Gastrocnemius medialis (tissue), 4 donors: ENCODE measurements at places on chromosomes 5 and 9. TPM values are rescaled to one million over a fixed set of nuclear protein-coding genes. Genes with fewer than 3 reads are reported as not detected.

- DNase-seq, result no peak
Measured at GRCh38 chr9:76873056-76873792, 32.7 kb downstream of the PRUNE2 start.

EFNA5 gene
- total RNA-seq, result 0.15 TPM

GABRA6 gene
- not detected for total RNA-seq

PPP2R2B gene
- not detected for total RNA-seq

GRCh38 chr5:76470976-76471375 is 67.9 kb downstream of the IQGAP2 start:
- DNase-seq, result no peak

GRCh38 chr9:4861145-4861544 is 68.4 kb downstream of the RCL1 start:
- no peak for DNase-seq

- no peak for DNase-seq
Measured at GRCh38 chr5:131754363-131754762, 42.5 kb downstream of the FNIP1 start.

DNA sequence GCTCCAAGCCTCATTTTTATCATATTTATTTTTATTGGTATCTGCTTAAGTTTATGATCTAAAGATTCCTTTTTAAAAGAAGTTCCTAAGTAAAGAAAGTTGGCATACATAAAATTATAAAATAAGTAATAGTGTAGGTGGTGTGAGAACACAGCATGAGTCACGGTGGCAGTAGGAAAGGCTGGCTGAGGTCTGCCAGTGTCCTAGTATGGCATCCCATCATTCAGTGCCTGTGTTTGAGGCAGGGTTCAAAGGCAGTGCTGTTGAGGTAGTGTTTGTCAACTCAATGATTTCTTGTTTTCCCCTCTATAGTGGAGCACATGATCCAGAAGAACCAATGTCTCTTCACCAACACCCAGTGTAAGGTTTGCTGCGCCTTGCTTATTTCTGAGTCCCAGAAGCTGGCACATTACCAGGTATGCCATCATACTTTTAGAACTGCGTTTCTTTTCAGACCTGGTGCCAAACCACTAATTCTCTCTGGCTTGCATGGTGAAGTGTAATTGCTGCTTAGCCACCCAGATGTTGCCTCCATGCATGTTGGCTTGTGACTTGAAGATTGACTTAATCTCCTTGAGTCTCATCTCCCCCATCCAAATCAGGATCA is 18.4 kb downstream of the ZNF346 start:
- no peak for DNase-seq

- DNase-seq, result no peak
Measured at GRCh38 chr9:98132158-98132557, 13.1 kb upstream of the TRIM14 start.

KCNV2 gene
- total RNA-seq, result not detected

SPINK7 gene
- not detected for total RNA-seq

FOXD4L3 gene
- not detected for total RNA-seq

DNA sequence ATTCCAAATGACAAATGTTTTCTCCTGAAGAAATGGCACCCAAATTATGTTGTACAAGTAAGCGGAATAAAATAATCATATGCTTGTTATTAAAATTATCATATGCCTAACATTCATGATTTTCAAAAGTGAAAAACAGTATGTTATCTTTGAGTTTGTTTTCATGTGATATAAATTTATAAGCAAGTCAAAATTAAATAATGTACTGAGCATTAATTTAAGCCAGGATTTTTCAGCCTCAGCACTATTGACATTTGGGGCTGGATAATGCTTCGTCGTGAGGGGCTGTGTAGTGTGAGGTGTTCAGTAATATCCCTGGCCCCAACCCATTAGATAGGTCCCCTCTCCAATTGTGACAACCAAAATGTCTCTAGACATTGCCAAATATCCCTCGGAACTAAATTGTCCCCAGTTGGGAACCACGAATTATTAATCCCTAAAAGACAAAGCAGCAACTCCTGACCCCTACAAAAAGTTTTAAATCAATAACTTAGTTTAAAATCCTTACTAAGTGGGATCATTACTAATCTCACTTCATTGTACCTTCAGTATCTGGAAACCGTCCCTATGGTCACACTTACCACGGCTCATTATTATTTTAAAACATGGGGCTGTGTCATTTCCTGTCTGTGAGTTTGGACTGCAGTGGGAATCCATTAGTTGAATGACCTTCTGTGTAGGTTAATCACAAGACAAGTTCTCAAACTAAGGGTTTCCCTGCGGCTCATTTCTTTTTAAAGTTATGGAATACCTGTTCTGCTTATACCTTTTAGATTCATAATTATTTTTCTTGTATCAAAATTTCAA is 1.3 kb upstream of the NNT start:
- DNase-seq, result no peak

GRCh38 chr5:132010645-132010988 is 841 bp downstream of the ACSL6 start:
- no peak for DNase-seq

PCDHB10 gene
- 0.23 TPM for total RNA-seq
